ENCODE measurements at places on chromosomes 12 and 14.

GRCh38 chr12:65779091-65779642 is 45.1 kb upstream of the HMGA2 start:
- DNase-seq: peak; percentile 79

DNA sequence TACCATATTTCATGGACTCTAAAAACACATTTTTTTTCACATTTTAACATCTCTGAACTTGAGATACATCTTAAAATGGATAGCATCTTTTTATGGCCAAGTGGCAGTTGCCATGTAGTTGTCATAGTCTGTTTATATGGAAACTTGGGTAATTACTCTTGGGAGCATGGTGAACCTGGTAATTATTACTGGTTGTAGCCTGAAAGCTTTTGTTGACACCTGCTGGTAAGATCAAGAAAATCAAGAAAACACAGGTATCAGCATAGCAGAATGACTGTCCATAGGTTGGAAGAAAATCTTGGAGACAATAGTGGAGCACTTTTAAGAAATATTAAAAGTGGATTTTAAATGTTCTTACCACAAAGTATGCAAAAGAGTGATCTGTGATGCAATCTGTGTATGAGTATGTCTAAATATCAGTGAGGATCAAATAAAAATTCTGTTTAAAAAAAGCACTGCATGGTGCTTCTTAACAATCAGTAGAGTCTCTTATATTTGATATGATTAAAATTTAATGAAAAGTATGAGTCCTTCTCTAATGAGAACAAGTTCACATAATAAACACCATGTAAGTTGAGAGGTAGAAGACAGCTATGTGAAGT is 44.2 kb downstream of the TTC8 start:
- peak; percentile 28 for DNase-seq

DNA sequence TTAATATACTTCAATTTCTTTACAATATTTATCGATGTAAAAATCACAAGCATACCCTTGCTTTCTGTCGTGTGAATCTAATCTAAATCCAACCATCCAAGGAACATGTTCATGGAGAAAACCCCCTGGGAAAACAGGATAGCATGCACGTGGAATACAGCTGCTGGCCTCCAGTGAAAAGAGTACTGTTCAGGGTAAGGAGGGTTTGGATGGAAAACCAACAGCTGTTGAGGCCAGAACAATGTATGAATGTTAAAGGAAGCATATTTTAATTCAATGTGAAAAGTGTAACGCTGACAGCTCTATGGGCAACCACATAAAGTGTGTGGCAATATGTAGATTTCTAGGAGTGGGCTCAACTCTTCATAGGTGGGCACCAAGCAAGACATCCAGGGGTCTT is 344.0 kb downstream of the TMEM132D start:
- no peak for DNase-seq

- peak; percentile 62 for DNase-seq
Measured at GRCh38 chr14:33668066-33668465, 282.8 kb downstream of the EGLN3 start.

DNA sequence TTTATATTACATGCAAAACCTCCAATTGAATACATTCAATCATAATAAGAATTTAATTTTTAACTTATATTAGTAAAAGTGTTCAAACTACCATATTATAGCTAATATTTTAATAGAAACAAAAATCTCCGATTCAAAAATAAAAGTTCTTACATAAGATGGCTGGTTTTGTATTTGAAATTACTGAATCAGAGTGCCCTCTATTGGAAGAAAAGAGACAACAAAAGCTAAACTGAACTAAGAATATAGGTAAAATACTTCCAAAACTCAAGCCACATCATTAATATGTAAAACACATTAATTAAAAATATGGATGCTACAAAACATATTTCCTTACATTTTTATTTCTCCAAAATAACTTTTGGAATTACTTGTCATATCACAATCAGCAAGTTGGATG is 120.3 kb downstream of the GARIN6 start:
- peak; percentile 9 for DNase-seq

- no peak for DNase-seq
Measured at GRCh38 chr12:116146386-116146785, 131.1 kb downstream of the MED13L start.

- DNase-seq: no peak
Measured at GRCh38 chr12:65990592-65990991, 140.0 kb downstream of the LLPH start.

GRCh38 chr14:35296545-35296944 is 4.4 kb downstream of the PSMA6 start:
- no peak for DNase-seq

GRCh38 chr12:6238875-6239274 is 38.7 kb downstream of the CD9 start:
- DNase-seq: no peak

GRCh38 chr12:570435-570920 is 92.8 kb downstream of the NINJ2 start:
- DNase-seq: peak; percentile 72

DNA sequence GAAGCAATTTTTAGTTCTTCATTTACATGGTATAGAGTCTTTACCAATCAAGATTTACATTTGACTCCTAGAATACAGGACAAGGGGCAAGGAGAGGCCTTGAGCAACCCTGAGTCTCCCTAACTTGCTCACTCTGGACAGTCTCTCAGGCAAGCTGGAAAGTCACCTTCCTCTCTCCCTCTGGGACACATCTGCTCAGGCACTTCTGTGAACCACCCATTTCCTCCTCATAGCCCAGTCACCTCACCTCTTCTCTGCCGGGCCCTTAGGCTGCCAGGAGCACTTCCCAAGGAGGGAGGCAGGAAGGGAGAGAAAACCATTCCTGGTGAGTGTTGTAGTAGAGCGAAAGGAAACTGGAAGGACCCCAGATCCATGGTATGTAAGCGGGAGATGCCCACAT is 202.8 kb downstream of the TTC7B start:
- DNase-seq: no peak

DNA sequence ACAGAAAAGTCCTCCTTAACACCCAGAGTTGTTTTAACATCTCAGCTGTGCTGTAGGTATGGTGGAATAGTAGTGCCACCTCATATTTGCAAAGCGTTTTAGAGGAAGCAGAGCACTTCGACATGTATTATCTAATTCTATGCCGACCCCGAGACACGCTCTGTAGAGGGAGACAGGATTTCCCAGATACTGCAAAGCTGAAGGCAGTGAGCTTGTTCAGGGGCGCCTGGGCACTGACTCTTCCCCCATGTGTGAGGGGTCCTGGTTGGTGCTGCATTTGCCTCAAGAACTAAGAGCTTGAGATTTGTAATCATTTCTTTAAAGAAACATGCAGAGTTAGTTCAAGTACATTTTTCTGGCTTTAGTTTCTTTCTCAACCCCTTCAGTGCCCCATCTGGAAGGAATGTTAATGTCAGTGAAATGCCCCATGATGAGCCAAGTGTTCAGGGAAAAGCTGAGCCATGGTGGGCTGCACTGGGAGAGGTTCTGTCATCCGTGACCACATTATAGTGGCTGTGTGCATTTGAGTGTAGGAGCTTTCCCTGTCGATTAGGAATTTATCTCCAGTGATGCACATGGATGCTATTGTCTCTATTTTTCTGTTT is 66.3 kb downstream of the MBIP start:
- DNase-seq: peak; percentile 3

GRCh38 chr14:103507751-103508150 is 14.9 kb downstream of the CKB start:
- no peak for DNase-seq

DNA sequence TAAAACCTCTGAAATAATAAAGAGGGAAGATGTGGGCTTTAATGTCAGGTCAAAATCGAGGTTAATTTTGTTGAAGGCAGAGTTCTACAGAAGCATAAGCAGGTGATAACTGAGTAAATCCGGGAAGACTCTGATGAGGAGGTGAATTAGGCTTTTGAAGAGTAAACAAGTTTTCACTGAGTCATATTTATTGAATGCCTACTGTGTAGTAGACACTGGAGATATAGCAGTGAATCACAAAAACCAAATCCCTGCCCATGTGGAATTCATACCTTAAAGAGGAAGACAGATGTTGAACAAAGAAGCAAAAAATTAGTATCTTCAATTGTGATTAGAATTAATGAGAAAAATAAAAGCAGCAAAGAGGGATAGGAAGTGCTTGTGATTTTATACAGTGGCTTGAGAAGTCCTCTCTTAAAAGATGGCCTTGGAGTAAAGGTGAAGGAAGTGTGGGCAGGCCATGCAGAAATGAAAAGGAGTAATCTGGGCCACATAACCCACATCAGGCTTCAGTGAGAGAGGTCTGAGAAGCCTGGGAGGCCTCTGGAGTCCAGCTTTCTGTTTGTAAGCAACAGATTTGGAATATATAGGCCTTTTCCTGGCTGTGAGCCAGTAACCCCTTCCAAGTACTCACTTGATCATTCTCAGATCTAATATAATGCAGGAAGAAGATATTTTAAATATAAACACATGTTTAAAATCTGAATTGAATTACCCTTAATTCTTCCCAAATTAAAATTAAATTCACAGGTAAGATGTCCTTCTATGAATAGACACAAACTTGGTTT is 46.7 kb downstream of the BHLHE41 start:
- DNase-seq: peak; percentile 16

GRCh38 chr12:47302111-47302671 is 222.4 kb upstream of the AMIGO2 start:
- DNase-seq: no peak

Data from fibroblast of skin of right quadriceps (primary cell).